ENCODE measurements at places on chromosomes 3 and 15. TPM values are rescaled to one million over a fixed set of nuclear protein-coding genes. Genes with fewer than 3 reads are reported as not detected.

DNA sequence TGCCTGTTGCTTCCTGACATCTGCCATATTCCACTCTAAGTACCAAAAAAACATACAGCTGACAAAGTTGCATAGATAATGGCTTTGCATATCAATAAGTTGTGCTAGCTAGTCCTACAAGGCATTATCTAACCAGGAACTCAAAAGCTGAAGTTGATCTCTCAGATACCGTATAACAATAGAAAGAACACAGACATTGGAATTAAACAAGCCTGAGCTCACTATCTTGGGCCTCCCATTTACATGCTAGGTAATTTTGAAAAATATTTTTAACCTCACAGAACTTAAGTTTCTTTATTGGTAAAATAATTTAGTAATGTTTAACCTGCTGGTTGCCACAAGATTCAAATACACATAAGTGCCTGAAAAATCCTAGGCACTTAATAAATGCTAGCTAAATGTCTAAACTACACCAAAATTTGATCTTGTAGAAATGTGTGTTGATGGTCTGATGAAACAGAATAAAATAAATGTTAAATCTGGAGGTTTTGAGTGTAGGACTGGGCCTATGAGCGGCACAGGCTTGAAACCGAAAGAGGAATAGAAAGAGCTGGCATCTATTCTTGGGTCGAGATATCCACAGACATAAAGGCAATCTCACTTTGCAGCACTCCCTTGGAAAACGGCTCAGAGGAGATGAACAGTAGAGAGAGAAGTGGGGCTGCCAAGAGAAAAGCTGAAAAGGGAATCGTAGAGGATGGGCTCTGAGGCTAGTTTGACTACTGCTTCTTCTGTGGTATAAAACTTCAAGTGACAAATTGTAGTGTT is 29.9 kb upstream of the TTC14 start:
- no peak overlapping the region for H3K27ac ChIP-seq
- H3K4me1 ChIP-seq = no peaks in the 10 kb centered on the region
- no peak overlapping the region for H3K4me3 ChIP-seq
- peaks cover 28% of the 10 kb centered on the region for H3K27me3 ChIP-seq
- DNase-seq = no peak
- no peaks in the 10 kb centered on the region for H3K36me3 ChIP-seq

Gene NEK10
- 1.2 TPM for total RNA-seq

DNA sequence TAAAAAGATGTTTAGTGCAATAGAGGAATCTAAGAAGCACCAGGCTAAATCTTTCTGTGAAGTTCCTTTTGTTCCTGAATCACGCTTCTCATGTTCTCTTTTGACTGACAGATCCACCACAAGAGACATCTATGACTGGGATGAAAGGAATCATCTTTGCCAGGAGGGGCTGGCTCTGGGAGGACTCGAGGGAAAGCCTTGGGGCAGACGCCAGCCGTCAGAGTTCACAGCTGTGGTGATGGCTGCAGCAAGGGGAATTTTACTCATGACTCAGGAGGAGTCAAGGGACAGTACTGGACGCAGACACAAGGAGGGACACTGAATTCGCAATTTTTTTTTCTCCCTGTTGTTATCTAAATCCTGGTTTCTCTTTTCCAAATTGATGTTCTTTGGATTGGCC is 38.7 kb downstream of the C3orf38 start:
- H3K27ac ChIP-seq = no peak overlapping the region
- no peak for DNase-seq
- no peaks in the 10 kb centered on the region for H3K36me3 ChIP-seq
- H3K4me1 ChIP-seq = no peaks in the 10 kb centered on the region

- no peaks in the 10 kb centered on the region for H3K27me3 ChIP-seq
- peaks cover 12% of the 10 kb centered on the region for H3K4me1 ChIP-seq
- no peaks in the 10 kb centered on the region for H3K36me3 ChIP-seq
- peak overlapping the region; percentile 15 for H3K27ac ChIP-seq
- no peak for DNase-seq
Measured at GRCh38 chr15:77819048-77819850, 186.5 kb upstream of the LINGO1 start.

DNA sequence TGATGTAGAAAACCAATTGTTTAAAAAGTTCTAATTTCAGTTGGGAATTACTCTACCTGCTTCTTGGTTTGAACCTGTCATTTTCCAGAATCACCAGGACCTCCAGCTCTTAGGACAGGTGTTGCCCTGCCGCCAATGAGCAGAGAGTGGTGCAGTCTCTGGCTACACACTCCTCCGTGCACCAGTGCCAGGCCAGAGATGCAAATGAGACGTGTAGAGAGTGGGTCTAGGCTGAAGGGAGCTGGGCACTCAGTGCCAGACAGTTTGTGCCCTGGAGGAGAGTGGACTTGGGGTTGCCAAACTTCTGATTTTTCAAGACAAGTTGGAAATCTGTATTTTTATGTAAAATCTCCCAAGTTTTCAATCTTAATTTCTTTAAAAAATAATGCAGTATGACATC is 566.2 kb downstream of the MAGI1 start:
- no peaks in the 10 kb centered on the region for H3K36me3 ChIP-seq
- DNase-seq = no peak

GRCh38 chr3:10808130-10808735 is 7.8 kb upstream of the SLC6A11 start:
- no peaks in the 10 kb centered on the region for H3K36me3 ChIP-seq
- no peak overlapping the region for H3K27ac ChIP-seq
- no peak for DNase-seq
- H3K4me1 ChIP-seq = peaks cover 9% of the 10 kb centered on the region
